PC-3 (cell line): ENCODE measurements at places on chromosomes 4 and X. TPM values are rescaled to one million over a fixed set of nuclear protein-coding genes. Genes with fewer than 3 reads are reported as not detected.

Gene FRAS1
- 3.4 and 5.5 TPM in 2 replicates for total RNA-seq

Gene ASMT
- not detected in 2 replicates for total RNA-seq

Gene ZNF81
- 4.4 and 9.5 TPM in 2 replicates for total RNA-seq

Gene CABS1
- total RNA-seq, result not detected in 2 replicates

Gene LINC00632
- total RNA-seq, result 15.4 and 16.0 TPM in 2 replicates

GRCh38 chr4:155617296-155617695, 49.4 kb upstream of the GUCY1A1 start:
- no peak for DNase-seq

DNA sequence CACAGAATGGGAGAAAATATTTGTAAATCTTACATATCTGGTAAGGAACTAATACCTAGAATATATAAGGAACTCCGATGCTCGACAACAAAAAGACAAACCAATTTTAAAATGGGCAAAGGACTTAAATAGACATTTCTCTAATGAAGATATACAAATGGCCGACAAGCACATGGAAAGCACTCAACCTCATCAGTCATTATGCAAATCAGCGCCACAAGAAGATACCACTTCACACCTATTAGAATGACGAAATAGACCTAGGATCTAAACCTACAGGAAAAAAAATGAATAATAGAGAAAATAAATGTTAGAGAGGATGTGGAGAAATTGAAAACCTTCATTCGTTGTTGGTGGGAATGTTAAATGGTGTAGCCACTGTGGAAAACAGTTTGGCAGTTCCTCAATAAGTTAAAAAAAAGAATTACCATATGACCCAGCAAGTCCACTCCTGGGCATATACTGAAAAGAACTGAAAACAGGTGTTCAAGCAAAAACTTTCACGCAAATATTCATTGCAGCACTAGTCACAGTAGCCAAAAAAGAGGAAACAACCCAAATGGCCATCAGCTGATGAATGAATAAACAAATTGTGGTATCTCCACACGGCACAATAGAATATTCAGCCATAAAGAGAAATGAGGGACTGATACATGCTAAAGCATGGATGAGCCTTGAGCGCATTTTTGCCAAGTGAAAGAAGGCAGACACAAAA, 57.3 kb upstream of the WDR19 start:
- DNase-seq, result no peak

DNA sequence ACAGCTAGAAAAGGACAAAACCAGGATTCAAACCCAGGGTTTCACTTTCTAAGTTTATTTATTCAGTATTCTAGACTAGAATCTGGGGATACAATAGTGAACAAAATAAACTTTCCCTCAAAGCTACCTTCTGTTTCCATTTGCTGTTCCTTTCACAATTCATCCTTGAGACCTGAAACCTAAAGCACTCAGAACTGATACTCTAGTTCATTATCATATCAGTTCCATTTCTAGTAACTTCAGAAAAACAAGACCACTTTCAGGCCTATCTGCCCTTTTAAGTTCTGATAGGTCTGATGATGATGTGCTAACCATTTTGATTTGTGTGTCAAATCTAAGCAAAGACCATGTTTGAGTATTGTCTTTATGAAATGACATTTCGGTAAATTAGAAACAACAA, 7.8 kb upstream of the XK start:
- no peak for DNase-seq

- DNase-seq, result no peak
Observed at GRCh38 chr4:780716-781492, 45.0 kb downstream of the CPLX1 start.

GRCh38 chr4:105509291-105509690, 35.4 kb upstream of the PPA2 start:
- no peak for DNase-seq

DNA sequence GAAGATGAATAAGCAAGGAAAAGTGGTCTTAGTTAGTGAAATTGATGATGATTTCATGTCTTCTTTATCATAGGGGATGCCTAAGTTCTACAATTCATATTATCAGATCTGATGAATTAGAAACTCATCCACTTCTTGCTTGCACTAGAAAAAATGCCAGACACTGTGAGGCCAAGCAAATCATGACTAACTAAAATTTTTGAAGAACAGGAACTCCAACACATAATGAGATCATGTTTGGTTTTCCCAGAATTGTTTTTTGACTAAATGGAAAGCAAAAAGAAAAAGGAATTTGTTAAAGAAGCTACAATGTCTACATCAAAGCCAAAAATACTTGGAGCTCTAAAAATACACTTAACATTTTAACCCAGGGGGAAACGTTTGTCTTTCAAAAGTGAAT, 120.4 kb downstream of the ARSF start:
- DNase-seq, result no peak

- no peak for DNase-seq
Observed at GRCh38 chrX:124346117-124346876, at the start of gene SH2D1A. Gene SH2D1A, plus strand, starts transcription at chrX:124346563. Its CDS starts 80 bp downstream, at chrX:124346643.

DNA sequence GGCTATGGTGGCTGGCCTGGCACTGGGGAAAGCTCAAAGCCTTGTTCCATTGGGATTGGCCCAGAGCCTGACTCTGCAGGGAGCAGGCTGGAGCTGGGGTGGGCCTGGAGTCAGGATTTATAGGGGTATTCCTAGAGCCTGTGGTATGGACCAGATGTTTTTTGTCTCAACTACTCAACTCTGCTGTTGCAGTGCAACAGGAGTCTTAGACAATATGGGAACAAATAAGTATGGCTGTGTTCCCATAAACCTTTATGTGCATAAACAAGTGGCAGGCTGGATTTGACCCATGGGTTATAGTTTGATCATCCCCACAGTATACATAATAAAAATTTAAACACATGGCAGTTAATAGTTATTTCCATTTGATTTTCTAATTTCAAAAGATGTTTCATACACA, 557.9 kb upstream of the ARX start:
- no peak for DNase-seq

GRCh38 chr4:183172881-183173280, 73.8 kb downstream of the WWC2 start:
- DNase-seq, result no peak

GRCh38 chrX:30282527-30282926, 26.7 kb downstream of the NR0B1 start:
- DNase-seq, result peak; percentile 73

DNA sequence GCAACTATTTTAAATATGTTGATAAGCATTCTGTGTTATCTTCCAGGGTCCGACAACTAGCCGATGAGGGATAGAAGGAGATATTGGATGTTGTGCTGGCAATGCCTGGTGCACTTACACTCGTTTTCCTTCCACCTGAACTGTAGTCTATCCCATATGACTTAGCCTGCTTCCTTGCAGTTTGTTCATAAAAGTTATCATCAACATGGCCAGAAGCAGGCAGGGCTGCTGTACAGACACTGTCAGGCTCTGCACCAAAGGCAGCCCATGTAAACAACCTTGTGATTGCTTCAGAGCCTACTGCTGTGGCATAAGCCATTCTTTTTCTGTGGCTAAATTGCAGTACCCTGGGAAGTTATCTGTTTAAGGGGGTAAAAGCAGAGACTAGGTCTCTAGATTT, 1.6 kb downstream of the MAPK10 start:
- no peak for DNase-seq

GRCh38 chr4:151953312-151953711, 192.5 kb upstream of the GATB start:
- DNase-seq, result peak; percentile 9

- no peak for DNase-seq
Observed at GRCh38 chr4:56211202-56211601, 176.1 kb downstream of the AASDH start.

DNA sequence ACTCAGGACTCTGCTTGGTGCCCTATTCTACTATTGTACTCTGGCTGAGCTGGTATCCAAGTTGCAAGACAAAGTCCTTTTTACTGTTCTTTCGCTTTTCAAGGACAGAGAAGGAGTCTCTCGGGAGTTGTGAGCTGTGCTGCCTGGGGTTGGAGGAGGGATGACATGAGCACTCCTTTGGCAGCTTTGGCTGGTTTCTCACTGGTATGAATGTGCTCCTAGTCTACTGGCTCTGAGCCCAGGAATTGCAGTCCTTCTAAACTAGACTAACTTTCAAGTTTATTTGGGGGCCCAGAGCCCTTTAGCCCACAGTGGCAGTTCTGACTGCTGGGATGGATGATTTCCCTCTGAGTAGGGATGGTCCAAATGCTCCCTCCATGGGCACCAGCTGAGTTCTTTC, 997.1 kb downstream of the RAB28 start:
- no peak for DNase-seq

DNA sequence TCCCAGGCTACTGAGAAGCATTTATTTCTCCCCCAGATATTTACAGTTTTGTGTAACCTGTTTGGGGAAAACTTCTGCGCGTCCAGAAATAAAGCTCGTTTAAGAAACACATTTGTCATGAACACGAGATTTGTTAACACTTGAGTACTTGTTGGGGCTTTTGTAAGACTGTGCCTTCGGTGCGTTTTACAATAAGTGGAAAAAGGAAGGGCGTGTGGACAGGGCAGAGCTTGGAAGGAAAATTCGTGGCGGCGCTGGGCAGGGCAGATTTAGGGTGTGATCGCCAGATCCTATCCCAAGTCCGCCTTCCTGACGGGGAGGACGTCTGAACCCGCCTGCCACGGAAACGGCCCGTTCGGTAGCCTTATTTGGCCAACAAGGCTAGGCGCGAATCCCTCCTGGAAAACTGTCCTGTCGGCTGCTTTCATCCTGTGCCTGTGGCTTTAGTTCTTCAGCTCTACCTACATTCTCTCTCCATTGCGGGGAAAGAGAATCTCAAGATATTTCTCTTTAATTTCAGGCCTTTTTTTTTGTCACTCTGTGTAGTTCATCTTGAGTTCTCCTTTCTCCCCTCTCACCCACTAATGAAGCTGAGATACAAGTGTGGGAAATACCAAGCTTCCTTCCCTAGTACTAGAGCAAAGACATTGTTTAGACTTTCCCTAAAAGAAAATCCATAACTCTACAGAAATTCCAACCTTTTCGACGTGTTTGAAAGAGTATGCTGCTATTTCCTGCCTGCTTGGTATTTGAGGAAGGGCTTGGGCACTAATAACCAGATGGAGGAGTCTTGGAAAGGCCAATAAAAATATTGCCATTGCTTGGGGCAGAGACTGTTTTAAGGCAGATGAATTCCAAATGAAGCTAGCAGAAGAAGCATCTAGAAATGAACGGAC, 982 bp downstream of the PDLIM5 start:
- peak; percentile 78 for DNase-seq

DNA sequence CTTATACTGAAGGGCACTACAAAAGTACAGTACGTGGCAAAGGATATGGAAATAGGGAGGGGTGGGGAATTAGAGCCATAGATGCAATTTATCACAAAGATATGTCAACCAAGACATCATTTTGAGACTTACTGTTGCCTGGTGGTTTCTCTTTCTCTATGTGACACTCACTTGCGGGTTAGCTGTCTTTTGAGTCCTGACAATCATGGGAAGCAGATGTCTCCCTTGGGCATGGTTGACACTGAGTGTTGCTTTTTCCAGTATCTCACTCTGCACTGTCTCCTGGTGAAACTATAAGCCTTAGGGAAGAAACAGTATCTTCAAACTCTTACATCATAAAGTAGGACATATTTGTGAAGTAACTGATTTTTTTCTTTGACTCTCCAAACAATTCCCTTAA, 383.5 kb upstream of the LCORL start:
- DNase-seq, result no peak

DNA sequence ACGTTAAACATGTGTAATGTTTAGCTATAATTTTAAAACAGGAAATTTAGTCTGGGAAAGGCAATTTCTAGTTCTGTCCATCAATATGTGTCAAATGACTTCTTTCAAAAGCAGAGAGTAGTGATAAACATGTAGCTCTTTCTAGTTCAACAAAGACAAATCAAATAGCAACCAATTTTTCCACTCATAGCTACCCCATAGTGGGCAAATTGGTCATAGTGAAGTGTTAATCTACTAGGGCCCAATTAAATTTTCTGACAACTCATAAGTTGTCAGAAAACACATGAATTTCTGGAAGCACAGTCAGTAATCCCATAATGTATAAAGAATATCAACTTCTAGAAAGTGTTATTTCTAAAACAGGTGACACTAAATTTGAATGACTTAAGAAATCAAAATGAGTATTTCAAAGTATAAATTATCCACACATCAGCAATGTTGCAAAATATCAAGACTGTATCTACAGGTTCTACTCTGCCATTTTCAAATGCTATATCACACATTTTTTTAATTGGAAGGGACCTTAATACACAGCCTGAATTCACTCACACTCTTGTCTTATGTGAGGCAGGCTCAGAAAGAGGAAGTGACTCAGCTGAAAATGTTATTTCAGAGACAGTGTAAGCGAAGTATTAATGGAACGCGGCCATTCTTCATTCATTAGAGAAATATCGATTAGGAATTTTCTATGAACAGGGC, 7.7 kb downstream of the OCIAD2 start:
- DNase-seq, result no peak

DNA sequence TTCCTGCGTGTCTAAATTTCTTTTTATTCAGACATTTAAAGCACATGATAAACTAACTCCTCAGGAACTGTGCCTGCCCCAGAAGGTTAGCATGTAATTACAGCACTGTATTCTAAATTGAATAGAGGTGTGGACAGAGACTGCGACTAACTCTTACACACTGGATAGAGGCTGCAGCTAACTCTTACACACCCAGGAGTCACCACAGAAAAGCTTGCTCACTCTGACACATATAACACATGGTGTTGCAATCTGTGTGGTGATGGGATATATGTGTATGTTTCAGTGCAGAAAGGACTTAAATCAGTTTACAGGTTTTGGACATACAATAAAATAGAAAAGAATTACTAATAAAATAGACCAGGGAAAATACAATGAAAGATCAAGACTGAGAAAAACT, 41.5 kb downstream of the SMAD1 start:
- DNase-seq, result peak; percentile 42

GRCh38 chr4:134320048-134320447, 118.5 kb upstream of the PABPC4L start:
- DNase-seq, result peak; percentile 25

DNA sequence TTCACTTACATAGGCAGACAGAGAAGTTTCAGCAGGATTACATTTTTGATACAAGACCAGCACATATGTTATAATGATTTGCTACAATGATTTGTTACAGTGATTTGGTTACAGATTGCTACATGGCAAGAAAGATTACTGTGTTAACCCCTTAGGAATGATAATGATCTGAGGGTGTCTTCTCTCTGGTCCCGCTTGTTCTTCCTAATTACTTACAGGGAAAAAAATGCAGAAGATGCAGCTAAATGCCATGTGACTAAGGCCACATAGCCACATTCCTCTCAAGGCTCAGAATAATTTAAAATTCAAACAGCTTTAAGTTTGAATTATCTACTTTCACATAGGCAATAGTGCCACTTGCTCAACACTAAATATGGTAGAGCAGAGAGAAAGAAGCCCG, 9.7 kb upstream of the LAP3 start:
- DNase-seq, result no peak

- no peak for DNase-seq
Observed at GRCh38 chrX:15814771-15815365, 24.6 kb downstream of the ZRSR2 start.
